ENCODE measurements at places on chromosomes 4 and X.
A peak's percentile ranks its signal among the peaks of the same experiment; 100 is the strongest.

DNA sequence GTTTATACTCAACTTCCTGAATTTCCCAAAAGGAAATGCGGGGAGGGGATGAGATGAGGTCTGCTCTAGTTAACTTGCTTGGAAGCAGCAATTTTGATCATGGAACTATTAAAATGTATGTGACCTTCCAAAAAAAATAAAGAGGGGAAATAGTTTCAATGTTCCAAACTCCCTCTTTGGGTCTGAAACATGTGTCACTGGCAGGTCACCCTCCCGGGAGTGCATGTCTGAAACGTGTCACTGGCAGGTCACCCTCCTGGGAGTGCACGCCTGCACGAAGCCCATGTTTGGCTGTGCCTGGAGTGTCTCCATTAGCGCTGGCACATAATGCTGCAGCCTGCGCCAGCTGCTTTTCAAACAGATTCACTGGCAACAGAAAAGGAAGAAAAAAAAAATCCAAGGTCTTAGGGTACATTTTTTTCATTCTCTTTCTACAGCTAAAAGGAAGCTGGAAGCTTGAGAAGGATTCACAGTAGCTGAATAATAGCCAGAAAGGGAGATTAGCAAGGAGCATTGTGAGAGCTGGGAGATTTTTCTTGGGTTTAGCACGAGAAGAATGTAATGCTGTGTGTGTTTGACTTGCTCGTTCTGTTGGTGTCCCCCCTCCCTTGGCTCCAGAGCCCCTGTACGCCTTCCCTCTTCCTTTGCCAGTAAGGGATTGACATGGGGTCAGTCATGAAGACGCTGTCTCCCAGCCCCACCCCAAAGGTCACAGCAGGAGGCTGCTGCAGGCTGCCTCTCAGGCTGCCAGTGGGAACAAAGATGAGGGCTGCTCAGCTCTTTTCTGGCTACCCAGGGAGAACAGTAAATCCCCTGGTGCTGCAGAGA lies 39.2 kb upstream of the TLR3 start:
- peak; percentile 21 for DNase-seq

- no peak for DNase-seq
Observed at GRCh38 chr4:13371048-13371447, 113.1 kb downstream of the RAB28 start.

- no peak for DNase-seq
Observed at GRCh38 chrX:125205133-125205917, 114.3 kb upstream of the TEX13C start.

GRCh38 chrX:116276261-116276660 lies 105.7 kb downstream of the AGTR2 start:
- no peak for DNase-seq

DNA sequence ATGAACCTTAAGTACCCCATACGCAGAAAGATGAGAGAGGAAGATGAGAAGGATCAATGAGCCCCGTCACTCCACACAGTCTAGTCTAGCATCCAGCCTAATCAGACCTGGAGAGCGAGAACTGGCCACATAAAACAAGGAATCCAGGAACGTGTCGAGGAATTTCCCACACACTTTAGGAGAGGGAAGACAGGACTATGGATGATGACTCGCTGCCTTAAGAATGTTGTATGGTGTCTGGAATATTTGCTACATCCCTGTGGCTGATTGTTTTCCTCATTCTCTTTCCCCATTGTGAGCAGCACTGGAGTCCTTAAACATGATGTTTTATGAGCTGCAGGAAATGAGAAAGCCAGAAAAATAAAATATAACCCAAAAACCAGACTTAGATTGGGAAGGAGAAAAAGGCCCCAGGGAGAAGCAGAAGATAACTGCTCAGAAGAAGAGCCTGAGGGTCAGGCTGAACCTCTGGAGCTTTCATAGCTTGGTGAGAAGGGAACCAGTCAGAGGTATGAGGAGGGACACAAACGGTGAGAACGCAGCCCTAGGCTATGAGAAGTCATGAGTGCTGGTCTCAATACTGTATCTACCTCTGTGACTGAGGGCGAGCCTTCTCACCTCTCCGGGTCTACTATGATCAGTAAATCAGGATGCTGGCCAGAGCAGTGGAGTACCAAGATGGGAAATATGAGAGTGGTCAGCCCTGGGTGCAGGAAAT lies 139.5 kb upstream of the NOCT start:
- DNase-seq, result peak; percentile 82

DNA sequence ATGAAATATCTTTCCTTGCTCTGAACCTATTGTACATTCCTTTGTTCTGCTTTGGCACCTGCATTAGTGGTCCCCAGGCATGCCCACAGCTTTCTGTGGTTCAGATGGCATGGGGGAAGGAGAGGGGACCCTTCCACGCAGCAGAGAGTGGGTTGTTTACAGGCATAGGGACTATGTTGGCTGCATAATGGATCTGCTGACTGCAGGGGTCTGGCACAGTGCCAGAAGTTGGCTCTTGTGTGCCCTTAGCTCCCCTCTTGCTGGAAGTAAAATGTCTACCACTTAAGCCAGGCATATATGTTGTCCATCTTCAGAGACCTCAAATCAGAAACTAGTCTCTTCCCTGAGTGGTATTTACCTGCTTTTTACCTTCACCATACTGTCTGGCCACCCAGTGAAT lies 651.9 kb upstream of the PCDH7 start:
- no peak for DNase-seq

DNA sequence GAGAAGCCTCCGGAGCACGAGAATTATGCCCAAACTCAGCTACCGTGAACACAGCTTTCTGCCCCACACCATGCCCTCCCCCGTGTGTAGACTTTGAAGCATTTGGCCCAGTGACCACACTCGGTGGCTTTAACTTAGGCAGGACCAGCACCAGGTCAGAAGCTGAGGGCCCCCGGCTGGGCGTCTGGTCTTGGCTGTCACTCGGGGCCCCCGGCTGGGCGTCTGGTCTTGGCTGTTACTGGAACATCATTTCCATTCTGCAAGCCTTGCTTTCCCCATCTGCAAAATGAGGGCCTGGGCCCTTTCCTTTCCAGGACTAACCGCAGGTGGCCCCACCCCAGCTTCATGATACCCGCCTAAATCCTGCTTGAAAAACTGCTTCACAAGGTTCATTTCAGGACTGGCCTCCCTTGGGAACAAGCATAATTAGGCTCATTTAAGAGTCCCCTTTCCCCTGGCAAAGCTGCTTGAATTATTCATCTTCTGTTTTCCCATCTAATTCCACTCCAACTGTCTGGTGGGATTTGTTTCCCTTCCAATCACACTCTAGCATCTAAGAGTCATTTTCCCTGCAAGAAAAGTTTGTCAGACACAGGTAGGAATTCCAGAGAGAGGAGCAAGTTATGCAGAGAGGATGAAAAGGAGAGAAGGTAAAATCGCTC lies 82.5 kb downstream of the WFS1 start:
- DNase-seq, result no peak

DNA sequence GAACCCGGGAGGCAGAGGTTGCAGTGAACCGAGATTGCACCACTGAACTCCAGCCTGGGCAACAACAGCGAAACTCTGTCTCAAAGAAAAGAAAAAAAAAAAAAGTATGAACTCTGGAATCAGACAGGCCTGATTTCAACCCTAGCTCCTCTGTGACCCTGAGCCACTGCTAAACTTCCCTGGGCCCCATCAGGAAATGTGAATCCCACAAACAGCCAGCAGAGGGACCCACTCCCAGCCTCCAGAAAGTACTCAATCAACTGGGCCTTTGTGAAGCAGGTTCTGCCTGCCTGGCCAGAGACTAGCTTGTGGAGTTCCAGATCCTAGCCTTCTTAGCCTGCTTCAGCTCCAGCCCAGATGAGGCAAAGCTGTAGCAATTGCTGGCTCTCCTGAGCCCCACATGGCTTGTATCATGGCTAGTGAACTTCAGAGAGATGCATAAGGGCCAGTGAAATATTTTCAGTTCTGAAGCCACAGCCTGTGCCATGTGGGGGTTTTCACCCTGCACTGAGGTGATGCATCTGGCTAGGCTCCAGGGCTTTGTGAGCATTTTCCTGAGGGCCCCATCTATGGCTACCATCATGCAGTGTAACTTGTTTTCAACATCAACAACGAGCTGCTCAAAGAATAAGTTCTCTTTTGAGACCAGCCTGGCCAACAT lies 7.2 kb upstream of the IDS start:
- no peak for DNase-seq

DNA sequence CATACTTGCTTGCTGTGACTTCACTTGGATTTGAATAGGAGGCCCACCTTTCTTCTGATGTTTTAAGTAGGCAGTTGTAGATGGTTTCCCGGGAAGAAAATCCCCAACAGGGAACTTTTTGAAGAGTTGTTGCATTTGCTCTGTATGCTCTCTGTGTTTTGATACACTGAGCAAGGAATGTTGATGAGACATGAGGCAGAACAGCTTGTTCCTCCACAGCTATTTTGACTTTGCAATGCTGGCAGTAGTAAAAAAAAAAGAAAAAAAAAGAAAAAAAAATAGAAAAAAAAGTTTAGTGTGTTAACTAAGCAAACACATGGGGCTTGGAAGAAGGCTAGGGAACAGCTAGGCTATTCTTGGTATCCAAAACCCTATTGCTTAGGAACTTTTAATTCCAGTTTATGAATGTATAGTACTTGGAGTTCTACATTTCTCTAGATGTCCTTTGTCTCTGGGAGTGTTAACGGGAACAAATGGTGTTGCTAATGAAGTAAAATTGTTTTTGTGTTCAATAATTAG lies 23.4 kb upstream of the PAQR3 start:
- DNase-seq, result no peak

GRCh38 chr4:7989654-7990053 lies 50.0 kb upstream of the AFAP1 start:
- DNase-seq, result no peak

DNA sequence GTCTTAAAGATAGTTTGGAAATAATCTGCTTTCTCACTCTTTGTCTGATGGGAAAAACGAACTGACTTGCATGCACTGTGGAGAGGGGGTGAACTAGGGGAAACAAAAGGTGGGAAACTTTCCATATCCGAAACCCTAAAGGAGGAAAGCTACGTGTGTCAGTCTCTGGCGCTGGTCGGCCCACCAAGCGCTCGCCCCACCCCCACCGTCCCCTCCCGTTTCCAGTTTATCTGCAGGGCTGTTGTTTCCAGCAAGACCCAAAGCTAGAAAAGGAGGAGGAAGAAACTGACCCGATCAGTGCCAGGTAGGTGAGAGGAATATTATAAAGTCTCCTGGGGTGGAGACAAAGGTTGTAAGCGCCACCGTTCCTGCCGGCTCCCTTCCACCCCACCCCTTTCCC lies 552 bp downstream of the TCEAL9 start:
- DNase-seq, result no peak

DNA sequence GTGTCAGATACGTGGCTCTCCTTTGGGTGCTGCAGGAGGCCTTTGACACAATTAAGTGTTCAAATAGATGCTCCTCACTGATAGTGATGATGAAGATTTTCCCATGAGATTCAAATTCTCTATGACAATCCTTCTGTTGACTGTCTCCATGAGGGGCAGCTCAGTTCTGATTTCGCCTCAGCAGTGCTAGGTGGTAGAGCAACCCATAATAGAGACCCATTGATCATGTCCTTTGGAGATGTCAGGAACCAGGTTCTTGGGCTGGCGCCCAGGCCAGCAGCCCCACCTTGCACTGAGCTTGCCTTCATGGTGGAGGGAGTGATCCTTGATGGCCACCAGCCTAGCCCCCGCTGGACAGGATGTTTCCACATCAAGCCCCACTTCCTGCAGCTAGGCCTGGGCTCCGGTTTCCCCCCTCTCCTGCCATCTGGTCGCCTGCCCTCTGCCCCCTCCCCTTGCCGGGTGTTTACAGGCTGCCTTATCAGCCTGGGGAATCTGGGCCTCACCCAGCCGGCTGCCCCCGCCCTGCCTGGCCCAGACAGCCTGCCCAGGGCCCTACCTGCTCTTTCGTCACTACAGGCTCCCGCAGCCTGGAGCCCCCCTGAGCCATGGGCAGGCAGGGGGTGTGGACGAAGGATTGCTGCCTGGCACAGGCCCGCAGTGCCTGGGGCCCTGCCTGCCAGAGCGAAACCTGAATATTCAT lies 12.6 kb downstream of the ELF4 start:
- DNase-seq, result no peak

Measured in BJ (cell line).